ENCODE measurements at places on chromosomes 5 and 9.

DNA sequence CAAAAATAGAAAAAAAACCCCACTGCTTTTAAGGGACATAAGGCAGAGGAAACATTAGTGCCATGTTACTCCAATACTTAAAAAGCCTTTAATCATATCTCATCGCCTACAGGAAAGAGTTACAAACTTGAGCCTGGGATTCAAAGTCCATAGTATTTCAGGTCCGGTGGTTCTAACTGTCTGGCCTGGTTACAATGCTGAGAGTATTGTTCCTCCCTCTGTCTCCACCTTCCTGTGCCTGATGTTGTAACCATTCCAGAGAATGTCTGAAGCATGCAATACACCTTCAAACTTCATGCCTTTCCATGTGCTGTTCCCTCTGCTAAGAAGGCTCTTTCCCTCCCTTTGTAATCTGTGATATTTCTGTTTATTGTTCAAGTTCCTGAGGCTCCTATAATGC is 41.6 kb upstream of the SLC36A2 start:
- DNase-seq, result no peak

GRCh38 chr5:113660706-113661250 is 147.3 kb downstream of the YTHDC2 start:
- DNase-seq, result no peak

DNA sequence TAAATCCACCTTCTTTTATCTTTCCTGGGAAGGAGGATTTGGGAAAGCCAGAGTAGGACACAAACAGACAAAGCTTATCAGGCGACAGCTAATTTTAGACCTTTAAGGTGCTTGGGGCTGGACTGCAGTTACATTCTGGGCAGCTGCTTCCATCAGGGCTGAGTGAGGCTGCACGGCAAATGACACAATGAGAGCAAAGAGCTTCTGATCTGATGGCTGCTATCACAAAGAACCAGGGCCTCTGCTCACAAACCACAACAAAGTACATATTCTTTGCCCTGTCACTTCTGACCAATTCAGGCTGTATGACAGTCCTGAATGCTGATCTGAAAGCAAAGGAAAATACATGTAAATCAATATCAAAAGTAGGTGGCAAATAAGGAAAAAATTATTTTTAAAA is 93.1 kb downstream of the MRPS27 start:
- no peak for DNase-seq

DNA sequence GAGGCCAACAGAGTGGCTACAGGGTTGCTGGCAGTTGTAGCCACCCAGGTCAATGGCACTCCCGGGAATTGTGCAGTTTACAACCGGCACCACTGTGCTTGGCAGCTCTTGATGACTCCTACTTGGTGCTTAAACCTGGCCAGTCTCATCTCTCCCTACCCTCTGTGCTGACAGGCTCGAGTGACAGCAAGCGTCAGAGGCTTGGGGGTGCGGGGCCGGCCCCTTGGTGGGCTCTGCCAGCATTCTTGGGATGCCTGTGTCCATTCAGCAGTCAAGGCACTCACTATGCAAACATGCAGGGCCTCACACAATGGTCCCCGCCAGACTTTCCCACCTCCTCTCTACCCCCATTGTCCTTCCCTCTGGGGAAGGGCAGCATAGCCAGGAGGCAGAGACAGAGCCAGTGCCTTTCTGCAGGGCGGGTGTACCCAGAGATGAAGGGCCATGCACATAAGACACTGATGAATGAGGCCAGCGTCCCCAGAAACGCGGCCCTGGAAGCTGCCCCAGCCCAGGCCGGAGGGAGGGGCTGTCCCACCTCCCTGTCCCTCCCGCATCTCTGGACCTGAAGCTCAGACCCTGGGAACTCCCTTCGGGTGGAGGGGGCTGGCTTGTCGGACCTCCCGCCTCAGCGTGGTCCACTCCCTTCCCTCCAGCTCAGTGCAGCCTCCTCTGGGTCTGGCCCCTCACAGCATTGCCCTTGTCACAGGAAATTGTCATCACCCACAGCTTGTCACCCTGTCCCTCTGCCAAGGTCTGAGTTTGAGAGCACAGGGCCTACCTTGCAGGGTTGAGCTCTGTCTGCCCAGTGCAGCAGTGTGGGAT is 26.4 kb upstream of the NOTCH1 start:
- peak; percentile 57 for DNase-seq

DNA sequence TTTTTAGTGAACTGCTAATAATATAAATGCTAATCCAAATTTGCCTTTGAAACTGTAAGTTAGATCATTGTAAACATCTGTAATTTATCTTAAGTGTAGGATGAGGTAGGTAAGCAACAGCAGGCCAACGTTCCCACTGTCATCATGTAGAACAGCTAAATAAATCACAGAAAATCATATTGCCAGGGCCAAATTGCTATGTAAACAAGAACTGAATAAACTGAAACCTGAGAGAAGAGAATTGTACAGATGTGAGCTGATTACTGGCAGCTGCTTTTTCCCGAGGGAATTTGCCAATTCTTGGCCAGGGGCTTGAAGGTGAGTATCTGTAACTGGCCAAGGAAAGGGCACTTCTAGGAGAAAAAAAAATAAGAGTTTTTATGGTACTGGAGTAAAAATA is 97.6 kb downstream of the CDH10 start:
- DNase-seq, result no peak

DNA sequence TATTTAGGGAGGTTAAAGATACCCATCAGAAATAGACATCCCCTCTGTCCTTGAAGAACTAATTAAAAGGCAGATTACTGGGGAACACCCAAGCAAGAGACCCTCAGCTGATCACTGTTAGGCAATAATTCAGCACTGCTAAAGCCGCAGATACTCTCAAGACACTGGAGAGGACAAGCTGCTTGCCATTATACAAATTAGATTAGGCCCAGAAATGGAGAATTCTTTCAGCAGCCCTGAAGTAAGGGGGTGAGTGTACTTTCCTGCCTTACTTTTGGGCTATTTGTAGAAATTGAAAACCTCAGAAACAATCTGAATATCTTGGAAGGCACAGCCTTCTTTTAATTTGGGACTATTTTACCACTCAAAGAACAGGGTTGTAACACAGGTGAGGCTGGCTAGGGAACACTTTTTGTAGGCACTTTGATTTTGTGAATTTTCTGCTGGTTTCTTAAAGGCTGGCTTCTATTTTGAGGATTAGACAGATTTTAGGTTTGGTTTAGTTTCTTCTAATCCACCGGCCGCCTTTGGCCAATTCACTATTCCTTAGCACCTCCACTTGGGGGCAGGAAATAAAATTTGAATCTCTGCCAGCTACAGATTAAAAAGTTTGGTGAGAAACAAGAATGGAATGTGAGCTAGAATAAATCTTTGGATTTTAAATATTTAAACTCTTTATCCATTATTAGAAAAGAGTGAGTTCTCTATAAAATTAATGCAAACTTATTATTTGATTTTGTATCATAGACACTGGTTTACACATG is 106.0 kb downstream of the SMARCA2 start:
- no peak for DNase-seq

DNA sequence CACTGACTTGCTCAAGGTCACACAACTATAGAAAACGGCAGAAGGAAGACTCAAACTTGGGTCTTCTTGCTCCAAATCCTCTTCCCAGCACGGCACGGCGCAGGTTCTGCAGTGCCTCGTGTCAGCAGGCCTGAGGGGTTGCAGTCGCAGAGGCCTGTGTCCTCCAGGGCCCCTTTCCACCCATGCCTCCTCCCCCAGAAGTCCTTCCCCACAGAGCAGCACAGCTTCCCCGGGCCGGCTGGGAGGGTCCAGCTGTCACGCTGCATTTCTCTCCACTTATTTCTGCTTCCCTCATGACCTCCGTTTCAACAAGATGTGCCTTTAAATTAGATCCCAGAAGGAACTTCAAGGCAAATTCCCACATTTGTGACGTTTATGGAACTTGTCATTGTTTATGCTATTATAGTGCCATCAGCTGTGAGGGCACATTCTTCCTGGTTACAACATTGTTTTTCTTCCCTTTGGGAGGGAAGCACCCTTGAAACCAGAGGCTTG is 148.4 kb downstream of the C5orf15 start:
- DNase-seq, result no peak

DNA sequence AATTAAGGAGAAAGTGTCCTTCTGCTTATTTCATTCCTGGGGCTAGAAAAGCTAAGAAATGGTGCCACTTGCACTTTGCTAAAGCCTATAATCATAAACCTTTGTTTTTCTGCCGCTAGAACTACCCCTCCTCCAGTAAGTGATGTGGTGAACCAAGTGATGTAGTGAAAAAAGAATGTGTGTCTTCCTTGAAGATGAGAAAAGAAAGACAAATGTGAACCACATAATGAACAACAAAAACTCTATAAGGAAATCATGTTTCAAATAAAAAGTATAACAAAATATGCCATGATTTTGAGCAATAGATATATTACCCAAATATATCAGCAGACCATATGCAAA is 179.0 kb upstream of the SGCD start:
- DNase-seq, result no peak

GRCh38 chr5:169153405-169153804 is 147.5 kb downstream of the SLIT3 start:
- DNase-seq, result no peak

DNA sequence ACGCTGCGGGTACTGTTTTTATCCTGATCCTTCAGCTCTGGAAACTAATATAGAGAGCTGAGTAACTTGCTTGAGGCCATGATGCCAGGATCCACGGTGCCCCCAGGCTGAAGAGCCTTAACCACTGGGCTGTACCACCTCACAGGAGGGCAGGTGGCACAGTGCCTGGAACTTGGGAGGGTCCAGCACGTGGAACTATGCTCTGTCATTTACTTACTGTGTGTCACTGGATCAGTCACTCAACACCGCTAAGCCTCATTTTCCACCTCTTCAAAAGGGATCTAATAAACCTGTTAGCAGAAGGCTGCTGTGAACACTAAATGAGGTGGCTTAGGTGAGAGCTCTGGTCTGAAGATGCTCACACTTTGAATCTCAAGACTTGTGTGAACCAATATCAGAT is 29.6 kb downstream of the KCNIP1 start:
- no peak for DNase-seq

- no peak for DNase-seq
Measured at GRCh38 chr9:114164191-114164794, 9.0 kb downstream of the COL27A1 start.

DNA sequence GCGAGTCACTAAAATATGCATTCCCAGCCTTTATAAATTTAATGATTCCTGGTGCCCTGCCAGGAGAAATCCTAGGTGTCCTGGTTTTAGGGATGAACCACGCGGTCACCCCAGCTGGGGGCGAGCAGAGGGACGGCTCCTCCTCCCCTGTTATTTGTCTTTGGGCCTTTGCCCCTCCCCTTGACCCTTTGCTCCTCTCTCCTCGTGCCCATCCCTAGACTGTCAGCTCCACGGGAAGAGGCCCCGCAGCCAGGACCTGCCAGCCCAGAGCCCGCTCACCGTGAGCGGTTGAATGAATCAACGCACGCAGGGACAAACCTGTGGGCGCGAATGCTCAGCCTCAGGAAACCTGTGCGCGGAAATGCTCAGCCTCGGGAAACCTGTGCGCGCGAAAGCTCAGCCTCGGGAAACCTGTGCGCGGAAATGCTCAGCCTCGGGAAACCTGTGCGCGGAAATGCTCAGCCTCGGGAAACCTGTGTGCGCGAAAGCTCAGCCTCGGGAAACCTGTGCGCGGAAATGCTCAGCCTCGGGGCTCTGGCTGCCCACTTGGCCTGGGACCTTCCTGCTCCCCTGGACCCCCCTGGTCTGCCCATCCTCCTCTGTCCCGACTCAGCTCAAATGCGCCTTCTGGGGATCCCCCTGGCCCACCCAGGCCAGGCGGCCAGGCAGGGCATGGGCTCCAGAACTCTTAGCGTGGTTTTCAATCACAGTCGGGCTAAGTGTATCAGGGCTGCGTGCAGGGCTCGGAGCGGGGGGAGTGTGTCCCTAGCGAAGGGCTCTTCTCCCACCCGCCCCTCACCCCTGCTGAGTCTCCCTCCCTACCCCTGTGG is 140.5 kb upstream of the COL5A1 start:
- no peak for DNase-seq

DNA sequence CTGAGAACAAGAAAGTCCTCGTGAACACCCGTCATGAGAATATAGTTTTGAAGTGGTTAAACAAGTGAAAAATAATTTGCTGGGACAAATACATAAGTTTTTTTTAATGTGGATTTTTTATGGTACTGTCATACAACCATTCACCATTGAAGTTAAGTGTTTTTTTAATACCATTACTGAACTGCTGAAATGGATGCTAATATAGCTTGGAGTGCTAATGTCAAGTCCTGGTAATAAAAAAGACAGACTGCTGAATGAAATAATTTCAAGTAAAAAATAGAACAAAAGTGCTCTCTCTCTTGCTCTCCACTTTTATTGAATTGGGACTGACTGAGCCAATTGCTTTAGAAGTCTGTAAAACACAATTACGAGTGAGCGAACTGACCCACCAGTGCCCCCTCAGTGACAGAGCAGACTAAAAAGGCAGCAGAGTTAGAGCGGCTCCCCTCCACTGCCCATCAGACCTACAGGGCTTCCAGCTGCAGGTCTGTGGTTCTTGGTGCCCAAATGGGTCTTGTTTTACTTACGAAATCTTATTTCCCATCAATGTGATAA is 442.5 kb downstream of the BNC2 start:
- no peak for DNase-seq

DNA sequence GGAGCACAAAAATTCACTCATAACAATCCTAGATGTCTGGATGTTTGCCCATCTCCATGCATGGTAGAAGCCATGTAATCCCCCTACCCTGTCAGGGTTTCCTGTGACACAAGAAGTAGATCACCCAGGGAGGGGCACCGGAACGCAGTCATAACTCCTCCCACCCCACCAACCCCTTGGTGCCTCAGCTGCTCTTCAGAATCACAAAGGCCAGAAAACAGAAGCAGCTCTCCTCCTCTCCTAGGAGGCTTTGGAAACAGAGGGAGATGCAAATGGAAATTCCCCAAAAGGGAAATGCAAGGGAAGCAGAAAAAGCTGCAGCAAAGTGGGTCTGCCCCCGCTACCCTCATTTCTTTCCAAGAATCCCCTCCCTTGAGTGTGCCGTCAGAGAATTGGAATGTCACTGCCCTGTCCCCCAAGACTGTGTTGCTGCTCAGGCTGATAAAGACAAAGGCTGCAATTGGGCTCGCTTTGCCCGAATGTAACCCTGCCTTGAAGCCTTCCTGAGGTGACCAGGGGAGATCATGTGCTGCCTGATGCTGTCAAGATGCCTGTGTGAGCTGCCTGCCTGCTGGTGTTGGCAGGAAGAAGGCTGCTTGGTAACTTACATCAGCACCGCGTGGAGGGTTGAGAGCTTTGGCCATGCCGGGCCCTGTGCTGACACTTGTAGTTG is 65.5 kb upstream of the ABCA1 start:
- peak; percentile 71 for DNase-seq
